ENCODE measurements at places on chromosomes 4 and X.

- peak; percentile 55 for DNase-seq
These were observed at the start of gene OPHN1 for GRCh38 chrX:68433155-68433980. Gene OPHN1 (minus strand): TSS chrX:68433495. CDS start chrX:68433020, 475 bp downstream.

- no peak for DNase-seq
These were observed 116.1 kb downstream of the CNKSR2 start for GRCh38 chrX:21490341-21490740.

GRCh38 chrX:129599996-129600395 lies 54.8 kb downstream of the APLN start:
- no peak for DNase-seq

GRCh38 chr4:146486565-146486964 lies 35.2 kb downstream of the SLC10A7 start:
- DNase-seq, result no peak

DNA sequence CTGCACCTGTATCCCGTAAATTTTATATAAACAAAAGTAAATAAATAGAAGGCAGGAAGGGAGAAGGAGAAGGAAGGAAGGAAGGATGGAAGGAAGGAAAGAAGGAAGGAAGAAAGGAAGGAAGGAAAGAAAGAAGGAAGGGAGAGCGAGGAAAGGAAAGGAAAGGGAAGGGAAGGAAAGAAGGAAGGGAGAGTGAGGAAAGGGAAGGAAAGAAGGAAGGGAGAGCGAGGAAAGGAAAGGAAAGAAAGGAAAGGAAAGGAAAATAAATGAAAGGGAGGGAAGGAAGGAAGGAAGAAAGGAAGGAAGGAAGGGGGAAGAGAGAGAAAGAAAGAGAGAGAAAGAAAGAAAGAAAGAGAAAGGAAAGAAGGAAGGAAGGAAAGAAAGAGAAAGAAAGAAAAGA lies 43.0 kb upstream of the FRG1 start:
- DNase-seq, result no peak

DNA sequence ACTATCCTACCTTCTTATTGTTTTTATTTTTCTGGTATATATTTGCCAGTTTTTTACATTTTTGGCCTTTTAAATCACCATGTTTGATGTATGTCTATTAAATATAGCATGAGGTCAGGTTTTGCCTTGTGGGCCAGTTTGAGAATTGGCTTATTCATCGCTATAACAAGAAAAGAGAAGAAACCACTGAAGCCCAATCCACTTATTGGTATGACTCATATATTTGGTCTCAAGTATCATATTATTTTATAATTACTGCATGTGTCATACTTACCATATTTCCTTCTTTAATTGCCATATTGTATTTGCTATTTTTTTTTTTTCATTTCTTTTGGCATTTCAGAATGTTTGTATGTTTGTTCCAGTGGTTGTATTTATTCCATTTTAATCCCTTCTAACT lies 99.3 kb downstream of the IRF2 start:
- no peak for DNase-seq

GRCh38 chr4:127782025-127782274 lies 172 bp upstream of the HSPA4L start:
- DNase-seq, result peak; percentile 93

DNA sequence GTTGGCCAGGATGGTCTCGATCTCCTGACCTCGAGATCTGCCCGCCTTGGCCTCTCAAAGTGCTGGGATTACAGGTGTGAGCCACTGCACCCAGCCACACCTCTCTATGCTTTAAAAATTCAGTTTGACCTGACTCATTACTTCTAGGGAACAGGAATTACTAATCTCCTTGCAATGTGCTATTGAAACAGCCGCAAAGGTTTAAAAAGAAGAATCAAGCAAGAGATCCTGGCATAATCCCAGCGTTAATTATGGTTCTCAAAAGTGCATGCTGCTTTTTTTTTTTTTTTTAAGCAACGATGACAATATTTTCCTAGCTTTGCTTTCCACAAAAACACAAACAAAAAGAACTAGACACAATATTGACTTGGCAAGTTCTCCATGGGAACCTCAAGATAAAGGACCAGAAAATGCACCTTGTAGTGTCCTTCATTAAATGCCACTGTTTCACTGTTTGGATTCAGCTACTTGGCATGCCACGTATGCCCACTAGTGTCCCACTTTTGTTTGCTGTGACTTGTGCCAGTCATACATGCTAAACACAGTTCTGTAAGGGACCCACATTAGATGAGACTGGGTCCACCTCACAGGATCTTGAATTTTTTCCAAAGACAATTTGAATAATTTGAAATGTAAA lies 112.6 kb upstream of the PPARGC1A start:
- DNase-seq, result no peak

DNA sequence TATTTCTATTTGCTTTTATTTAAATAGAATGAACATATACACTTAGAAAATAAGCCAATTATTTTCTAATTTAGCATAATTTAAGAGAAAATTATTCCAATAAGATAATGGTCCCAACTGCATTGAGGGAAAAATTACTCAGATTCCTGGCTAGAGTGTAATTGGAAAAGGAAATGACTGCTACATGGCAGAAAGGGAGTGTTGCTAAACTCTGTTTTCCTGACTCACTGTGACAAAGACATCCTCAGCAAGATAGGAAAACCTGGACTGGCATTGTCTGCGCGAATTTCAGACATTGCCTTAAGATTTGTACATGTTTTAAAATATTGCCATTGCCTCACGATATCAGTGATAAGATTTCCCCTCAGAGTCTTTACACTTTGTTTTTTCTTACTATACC lies 8.2 kb downstream of the TNIP3 start:
- no peak for DNase-seq

- no peak for DNase-seq
These were observed 553.3 kb upstream of the MAGEB2 start for GRCh38 chrX:29662101-29662500.

GRCh38 chr4:153495480-153496193 lies 29.5 kb downstream of the TMEM131L start:
- no peak for DNase-seq

DNA sequence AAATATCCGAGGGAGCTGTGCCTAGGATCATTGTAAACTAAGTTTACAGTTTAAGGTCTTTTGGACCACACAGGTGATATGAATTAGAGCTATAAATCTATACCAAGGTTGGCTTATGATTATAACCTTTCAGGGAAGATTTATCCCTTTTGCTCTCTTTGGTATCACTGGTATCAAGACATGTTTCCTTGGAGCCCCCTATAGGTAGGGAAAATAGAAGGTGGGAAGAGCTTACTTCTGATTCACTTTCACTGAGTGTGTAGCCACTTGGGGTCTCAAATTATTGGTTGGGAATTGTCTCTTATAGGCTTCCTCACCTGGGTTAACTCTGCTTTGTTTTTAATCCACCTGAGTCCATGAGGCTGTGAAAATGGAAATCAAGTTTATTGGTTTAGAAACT lies 262.1 kb upstream of the NR3C2 start:
- no peak for DNase-seq

DNA sequence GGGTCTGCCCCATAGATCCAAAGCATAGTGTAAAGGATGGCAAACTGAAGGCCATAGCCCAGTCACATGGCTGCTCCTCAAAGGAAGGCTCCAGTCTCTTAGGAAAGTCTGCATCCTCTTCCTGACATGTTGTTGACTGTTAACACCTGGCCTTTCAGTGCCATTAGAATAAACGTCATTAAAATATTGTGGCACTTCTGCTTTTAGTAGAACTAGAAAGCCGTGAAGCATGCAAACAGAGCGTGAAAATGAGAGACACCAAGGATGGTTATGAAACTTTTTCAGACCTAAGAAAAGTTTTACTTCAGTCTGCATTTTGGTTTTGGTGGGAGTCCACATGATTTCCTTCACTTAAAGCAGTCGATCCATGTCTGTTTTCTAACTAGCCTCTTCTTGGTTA lies 41.1 kb upstream of the AFF2 start:
- no peak for DNase-seq

GRCh38 chr4:95165926-95166524 lies 382.7 kb downstream of the UNC5C start:
- no peak for DNase-seq

DNA sequence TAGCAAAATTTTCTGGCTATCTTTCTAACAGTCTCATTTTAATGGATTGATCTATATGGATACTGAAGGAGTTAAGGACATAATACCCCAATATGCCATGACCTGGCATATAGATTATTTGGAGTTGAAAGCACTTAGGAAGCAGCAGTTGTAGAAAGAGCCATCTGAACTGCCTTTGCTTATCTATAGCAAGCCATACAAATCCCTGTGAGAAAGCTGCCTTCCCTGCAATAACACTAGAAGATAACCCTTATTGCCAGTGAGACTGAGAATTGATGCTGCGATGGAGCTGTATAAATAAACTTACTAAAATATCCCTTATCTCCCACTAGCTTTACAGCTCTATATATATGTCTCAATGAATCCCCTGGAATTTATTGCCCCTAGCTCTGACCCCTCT lies 346.3 kb downstream of the TECRL start:
- no peak for DNase-seq

GRCh38 chr4:161949946-161950725 lies 213.7 kb downstream of the FSTL5 start:
- no peak for DNase-seq

DNA sequence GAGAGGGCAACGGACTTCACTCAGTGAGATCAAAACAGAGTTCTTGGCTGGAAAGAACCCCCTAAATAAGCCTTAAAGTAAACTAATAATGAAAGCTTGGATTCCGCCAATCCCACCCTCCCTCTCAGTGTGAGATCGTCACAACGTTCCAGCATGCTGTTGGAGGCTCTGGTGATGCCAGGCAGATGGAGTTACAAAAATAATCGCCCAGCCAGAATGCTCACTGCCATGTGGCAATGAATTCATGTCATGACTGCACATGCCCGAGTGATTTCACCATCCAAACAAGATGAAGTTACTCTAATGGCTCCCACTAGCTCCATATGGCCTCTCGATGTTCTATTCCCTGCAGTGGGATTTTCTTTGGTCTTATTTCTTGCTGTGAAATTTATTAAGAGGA lies 248.0 kb downstream of the SPATA18 start:
- DNase-seq, result no peak
